ENCODE measurements at places on chromosomes 4 and X.
A peak's percentile ranks its signal among the peaks of the same experiment; 100 is the strongest.

DNA sequence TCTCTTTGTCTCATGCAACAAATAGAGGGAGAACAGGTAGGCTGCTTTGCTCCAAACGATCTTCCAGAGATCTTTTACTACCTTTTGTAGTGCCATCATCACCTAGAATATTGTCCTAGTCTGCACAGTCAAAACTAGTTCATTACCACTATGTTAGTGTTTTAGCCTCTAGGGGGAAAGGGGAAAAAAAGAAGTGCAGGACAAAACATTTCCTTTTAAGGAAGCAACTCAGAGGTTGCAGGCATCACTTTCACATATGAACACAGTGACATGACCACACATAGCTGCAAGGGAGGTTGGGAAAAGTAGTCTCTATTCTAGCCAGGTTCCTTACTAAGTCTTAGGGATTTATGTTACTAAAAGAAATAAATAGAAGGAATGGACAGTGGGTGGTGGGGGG is 39.3 kb upstream of the RAP2C start:
- DNase-seq = no peak

- DNase-seq = no peak
Measured at GRCh38 chr4:504076-504475, 5.1 kb downstream of the PIGG start.

- no peak for DNase-seq
Measured at GRCh38 chr4:96649536-96649935, 809.6 kb downstream of the PDHA2 start.

DNA sequence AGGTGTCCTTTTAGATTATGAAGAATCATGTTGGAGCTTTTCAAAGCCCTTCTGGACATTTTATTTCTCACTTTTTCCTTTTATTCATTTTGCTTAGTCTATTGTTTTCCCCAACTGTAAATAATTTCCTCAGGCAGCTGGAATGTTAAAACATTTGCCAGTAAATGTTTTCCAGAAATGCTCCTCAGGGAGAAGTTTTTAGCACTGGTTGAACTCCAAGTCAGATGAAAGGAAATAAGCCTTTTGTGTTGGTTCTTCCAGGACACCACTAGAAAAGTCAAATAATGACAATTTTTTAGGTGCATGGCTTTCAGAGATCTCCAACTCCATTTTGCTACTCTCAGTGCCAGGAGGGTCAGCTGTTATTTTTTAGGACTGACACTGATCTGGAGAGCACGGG is 127.9 kb downstream of the IL13RA2 start:
- DNase-seq = no peak

GRCh38 chr4:123340381-123340701 is 56.3 kb upstream of the SPRY1 start:
- no peak for DNase-seq

GRCh38 chr4:168877511-168878491 is 132.3 kb downstream of the CBR4 start:
- peak; percentile 63 for DNase-seq

- no peak for DNase-seq
Measured at GRCh38 chrX:23901060-23901459, 6.7 kb downstream of the APOO start.

DNA sequence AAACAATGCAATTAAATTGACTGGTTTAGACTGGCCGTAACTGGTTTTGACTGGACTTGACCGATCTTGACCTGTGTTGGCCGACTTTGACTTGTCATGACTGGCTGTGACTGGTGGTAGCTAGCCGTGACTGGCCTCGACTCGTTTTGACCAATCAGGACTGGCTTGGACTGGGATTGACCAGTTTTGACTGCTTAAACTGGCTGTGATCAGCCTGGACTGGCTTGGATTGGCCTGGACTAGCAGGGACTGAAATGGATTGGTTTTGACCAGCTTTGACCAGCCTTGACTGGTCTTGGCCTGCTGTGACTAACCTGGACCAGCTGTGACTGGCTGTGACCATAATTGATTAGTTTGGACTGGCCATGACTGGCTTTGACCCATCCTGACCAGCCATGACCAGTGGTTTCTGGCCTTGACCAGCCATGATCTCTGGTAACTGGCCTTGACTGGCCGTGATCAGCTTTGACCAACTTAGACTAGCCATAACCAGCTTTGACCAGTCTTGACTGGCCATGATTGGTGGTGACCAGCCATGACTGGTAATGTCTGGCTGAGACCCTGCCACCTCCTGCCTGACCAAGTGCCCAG is 13.1 kb downstream of the SUV39H1 start:
- DNase-seq = no peak

- DNase-seq = no peak
Measured at GRCh38 chr4:21915761-21916160, 32.8 kb downstream of the KCNIP4 start.

- no peak for DNase-seq
Measured at GRCh38 chrX:75230296-75230695, 43.6 kb upstream of the UPRT start.

GRCh38 chr4:6672131-6672530 is 21.5 kb upstream of the S100P start:
- DNase-seq = no peak

GRCh38 chr4:126269106-126269505 is 954.4 kb downstream of the FAT4 start:
- DNase-seq = no peak

DNA sequence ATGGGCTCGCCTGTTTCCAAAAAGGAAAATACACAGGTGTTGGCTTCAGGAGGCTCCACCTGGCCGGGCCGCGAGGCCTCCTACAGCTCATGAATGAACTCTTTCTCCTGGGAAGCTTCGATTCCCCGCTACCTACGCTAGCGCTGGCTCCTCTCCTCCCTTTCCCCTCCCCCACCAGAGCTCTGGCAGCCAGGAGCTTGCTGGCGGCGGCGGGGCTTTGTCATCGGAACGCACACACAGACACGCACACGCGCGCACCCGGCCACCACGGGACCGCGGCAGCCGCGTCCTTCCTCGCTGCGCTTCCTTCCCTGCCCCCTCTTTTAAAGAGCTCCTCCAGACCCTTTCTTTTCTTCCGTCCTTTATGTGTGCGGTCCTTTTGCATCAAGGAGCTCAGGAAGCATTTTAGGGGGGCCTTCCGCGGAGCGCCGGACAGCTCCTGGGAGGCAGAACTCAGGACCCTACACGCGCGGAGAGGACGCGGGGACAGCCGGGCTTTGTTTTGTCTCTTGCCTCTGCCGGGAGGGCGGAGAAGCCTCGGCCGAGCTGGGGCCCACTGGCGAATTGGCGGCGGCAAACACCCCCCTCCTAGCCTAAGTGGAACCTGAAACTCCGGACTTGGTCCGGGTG is 70.2 kb upstream of the BCOR start:
- DNase-seq = no peak

- peak; percentile 75 for DNase-seq
Measured at GRCh38 chrX:49172280-49172780, 632 bp downstream of the PLP2 start.

- no peak for DNase-seq
Measured at GRCh38 chr4:152462047-152462446, 73.8 kb downstream of the FBXW7 start.

DNA sequence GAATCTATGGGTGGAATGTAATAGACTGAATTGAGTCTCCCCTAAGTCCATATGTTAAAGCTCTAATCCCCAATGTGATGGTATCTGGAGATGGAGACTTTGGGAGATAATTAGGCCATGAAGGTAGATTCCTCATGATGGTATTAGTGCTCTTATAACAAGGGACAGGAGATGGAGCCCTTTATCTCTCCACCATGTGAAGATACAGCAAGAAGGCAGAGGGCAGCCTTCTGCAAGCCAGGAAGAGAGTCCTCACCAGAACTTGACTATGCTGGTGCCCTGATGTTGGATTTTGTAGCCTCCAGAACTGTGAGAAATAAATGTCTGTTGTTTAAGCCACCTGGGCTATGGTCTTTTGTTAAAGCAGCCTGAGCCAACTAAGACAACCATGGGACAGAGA is 76.4 kb upstream of the F8A3 start:
- DNase-seq = no peak

DNA sequence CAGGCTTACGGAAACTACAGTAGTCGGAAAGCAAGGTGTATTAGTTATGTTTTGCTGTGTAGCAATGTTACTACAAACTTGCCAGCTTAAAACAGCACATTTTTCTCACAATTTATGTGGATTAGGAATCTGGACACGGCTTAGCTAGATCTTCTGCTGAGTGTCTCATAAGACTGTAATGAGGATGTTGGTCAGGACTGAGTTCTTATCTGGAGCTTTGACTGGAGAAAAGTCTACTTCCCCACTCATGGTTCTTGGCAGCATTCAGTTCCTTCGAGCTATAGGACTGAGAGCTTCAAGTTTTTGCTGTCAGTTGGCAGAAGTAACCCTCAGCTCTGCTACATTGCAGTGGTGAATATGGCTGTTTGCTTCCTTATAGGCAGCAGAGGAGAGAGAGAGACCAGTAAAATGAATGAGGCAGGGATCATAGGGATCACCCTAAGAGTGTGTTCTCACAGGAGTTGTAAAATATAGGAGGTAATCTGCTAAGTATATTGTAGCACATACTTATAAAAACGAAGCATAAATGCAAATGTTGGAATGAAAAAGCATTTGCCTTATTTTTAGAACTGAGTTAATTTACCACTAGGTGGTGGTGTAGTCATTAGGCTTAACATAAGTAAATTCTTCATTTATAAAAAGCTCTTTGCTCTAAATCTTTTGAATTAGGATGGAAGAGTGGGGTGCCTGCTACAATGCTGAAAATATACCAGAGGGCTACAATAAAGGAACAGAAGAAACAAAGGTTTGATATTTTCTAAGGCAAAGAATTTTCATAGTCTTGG is 38.6 kb downstream of the ALG13 start:
- peak; percentile 2 for DNase-seq

GRCh38 chr4:141860974-141861373 is 224.6 kb downstream of the IL15 start:
- DNase-seq = no peak

DNA sequence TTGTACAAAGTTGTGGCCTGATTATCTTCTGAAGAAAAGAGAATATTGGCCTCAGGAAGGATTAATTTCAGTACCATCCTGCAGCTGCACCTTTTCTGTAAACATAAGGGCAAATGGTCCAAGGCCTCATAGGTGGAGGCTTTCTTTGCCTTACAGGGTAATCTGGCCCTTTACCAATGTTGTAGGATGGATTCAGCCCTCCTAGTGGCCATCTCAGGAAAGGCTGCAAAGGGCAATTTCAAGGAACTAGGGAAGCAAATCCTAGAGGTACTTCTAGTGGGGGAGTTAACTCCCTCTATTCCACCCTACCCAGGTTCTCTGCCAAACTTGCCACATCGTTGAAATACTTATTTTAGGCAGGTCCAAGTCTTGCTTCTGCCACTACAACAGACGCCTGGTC is 57.6 kb downstream of the UGT2B11 start:
- DNase-seq = no peak

- DNase-seq = no peak
Measured at GRCh38 chr4:26288355-26288909, 32.4 kb upstream of the RBPJ start.

DNA sequence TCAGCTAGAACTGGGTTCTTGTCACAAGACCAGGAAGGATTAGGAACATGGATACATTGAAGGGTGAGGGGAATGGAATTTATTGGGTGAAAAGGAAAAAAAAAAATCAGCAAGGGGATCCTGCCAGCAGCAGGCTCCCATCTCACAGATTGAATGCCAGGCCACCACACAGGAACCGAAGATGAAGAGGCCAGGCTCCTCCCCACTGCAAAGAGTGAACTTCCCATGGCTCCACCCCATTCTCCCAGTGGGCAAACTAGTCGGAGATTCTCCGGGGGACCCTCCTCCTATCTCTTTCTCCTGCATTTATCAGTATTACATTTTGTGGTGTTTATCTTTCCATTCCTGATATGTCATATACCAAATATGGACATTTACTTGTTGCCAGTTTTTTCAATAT is 46.0 kb upstream of the MAGED1 start:
- DNase-seq = no peak

DNA sequence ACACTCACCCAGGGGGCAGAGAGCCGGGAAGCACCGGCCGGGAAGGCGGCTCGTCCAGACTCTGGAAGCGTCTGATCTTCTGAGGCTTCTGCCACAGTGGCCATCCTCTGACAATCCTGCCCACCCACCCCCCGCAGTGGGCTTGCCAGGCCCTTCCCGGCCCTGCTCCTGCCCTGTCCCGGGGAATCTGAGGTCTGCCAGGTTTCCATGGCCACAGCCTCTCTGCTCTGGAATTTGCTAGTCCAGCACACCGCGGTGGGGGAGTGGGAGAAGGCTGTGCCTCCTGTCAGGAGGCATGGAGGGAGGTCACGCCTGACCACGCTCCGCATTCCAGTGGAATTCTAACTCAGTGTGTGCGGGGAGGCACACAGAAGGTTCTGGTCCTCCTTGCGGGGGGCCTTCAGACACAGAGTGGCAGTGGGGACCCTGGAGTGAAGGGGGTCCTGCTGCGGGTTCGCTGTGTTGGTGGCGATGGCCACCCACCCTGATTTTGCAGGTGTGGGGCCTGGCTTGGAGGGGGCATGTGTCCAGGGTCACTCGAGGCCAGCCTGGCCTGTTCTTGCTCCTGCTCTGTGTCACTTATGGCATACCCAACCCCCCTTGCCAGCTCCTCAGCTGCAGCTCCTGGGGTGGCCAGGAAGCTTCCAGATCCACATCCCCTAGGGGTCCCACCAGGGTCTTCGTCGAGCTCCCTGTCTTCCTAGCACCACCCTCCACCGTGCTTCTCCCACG is 55.6 kb upstream of the ADRA2C start:
- no peak for DNase-seq

DNA sequence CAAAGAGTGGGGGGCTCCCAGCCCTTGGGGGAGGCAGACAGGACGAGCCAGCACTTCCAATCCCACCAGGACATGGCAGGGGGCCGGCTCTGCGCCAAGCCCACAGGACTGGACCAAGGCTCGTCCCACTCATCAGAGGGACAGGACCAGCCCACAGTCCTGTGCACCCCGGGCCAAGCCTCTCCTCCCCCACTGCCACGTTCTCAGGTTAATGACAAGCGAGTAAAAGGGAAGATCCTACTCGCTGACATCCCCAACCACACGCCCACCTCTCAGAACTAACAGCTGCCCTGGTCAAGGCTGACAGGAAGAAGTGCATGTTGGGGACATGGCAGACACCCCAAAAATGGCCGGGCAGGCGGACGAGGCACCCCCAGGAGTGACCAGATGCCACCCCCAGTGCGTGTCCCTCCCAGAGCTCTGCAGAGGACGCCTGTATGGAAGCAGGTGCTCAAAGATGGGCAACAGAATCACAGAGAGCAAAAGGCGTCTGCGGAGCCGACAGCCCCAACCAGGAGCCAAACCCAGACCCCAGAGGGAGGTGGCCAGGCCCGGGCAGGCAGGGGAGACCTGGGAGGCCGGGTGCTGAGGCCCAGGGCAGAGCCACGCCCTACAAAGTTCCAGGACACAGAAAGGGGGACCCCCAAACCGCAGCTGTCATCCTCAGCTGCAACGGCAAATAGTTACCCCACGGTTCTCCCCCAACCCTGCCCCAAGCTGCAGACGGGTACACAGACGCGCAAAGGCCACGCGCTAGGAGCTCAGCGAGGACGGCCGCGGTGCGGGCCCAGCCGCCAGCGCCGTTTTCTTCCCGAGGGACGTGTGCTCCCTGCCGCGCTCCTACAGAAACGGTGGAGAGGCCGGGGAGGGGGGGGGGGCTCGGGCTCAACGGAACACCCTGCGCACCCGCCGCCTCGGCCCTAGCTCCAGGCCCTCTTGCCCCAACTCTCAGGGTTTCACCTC is 1.7 kb downstream of the CTBP1 start:
- DNase-seq = peak; percentile 64

GRCh38 chr4:112270640-112271421 is 14.9 kb downstream of the TIFA start:
- DNase-seq = no peak
